ENCODE measurements at places on chromosomes 4 and X.
A peak's percentile ranks its signal among the peaks of the same experiment; 100 is the strongest.

GRCh38 chr4:54423066-54423465 lies 194.0 kb downstream of the PDGFRA start:
- peak; percentile 69 for DNase-seq

GRCh38 chr4:141810038-141810711 lies 173.8 kb downstream of the IL15 start:
- DNase-seq: no peak

GRCh38 chr4:183008492-183008891 lies 90.6 kb upstream of the WWC2 start:
- no peak for DNase-seq

GRCh38 chrX:135707880-135708279 lies 5.6 kb upstream of the CT45A1 start:
- no peak for DNase-seq

DNA sequence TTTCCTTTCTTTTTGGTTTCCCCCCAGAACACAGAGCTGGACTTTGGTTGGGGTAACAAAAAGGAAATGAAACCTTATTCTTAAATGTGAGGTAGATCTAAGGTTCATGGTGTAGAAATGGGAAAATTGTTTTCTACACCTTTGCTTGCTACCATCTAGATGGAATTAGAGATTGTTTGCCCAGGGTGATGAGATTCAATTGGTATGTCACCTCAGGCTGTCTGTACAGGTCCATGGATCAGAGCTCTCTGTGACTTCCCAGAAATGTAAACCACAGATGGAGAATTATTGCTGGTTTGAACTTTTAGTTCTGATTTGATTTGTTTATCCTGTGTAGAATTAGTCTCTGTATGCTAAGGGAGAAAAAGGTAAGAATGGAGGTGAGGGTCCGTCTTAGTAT lies 146.7 kb downstream of the PCDH7 start:
- peak; percentile 75 for DNase-seq

- DNase-seq: peak; percentile 20
Measured at GRCh38 chr4:76886848-76887441, 11.0 kb downstream of the SOWAHB start.

GRCh38 chrX:96846841-96847240 lies 36.9 kb upstream of the RPA4 start:
- no peak for DNase-seq

DNA sequence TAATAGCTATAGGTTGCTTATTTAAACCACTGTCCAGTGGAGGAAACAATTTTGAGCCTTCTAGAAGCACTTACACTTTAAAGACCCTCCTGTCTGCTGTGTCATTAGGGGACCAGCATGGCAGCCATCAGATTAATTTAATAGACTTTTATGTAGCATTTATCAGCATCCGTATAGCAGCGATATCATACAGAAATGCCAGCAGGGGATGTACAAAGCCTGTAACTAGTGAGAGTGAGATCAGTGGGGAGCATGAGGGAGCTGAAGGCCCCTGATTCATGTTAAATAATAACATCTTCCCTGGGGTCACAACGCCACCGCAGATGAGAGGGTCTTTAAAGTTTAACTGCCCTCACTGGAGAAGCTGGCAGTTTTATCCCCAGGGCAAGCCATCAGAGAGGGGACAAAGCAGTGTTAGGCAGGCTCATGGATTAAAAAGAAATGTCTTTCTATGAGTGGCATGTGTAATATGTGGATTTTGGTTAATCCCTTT lies 144.7 kb downstream of the PDGFRA start:
- DNase-seq: no peak

GRCh38 chr4:38060829-38061431 lies 100.7 kb downstream of the PTTG2 start:
- DNase-seq: peak; percentile 30

GRCh38 chr4:10260777-10261176 lies 144.2 kb upstream of the WDR1 start:
- DNase-seq: peak; percentile 10

GRCh38 chr4:176343286-176343685 lies 23.5 kb downstream of the SPCS3 start:
- DNase-seq: no peak

GRCh38 chr4:103645991-103646390 lies 73.8 kb downstream of the TACR3 start:
- DNase-seq: peak; percentile 9

- no peak for DNase-seq
Measured at GRCh38 chrX:67207912-67208311, 335.9 kb upstream of the AR start.
